ENCODE measurements at places on chromosomes 11 and 22. TPM values are rescaled to one million over a fixed set of nuclear protein-coding genes. Genes with fewer than 3 reads are reported as not detected.

Gene TYR
- total RNA-seq: not detected

Gene MYOD1
- total RNA-seq: not detected

Gene APOA5
- total RNA-seq: 0.35 TPM

GRCh38 chr11:128026596-128026995 lies 560.8 kb downstream of the ETS1 start:
- H3K4me3 ChIP-seq: no peak overlapping the region
- no peaks in the 10 kb centered on the region for H3K36me3 ChIP-seq
- H3K27me3 ChIP-seq: no peaks in the 10 kb centered on the region
- DNase-seq: no peak
- no peak overlapping the region for H3K27ac ChIP-seq
- H3K4me1 ChIP-seq: no peaks in the 10 kb centered on the region

- no peaks in the 10 kb centered on the region for H3K27me3 ChIP-seq
- no peak overlapping the region for H3K27ac ChIP-seq
- H3K4me1 ChIP-seq: no peaks in the 10 kb centered on the region
- H3K4me3 ChIP-seq: no peak overlapping the region
Observed at GRCh38 chr11:132620423-132620822, 911.9 kb downstream of the OPCML start.

- peak overlapping the region; percentile 34 for H3K27ac ChIP-seq
- peak overlapping the region; percentile 49 for H3K4me3 ChIP-seq
- H3K36me3 ChIP-seq: no peaks in the 10 kb centered on the region
- H3K27me3 ChIP-seq: no peaks in the 10 kb centered on the region
- H3K4me1 ChIP-seq: peaks cover 8% of the 10 kb centered on the region
- peak; percentile 71 for DNase-seq
Observed at GRCh38 chr11:61828629-61829407, 718 bp downstream of the FADS2 start.

DNA sequence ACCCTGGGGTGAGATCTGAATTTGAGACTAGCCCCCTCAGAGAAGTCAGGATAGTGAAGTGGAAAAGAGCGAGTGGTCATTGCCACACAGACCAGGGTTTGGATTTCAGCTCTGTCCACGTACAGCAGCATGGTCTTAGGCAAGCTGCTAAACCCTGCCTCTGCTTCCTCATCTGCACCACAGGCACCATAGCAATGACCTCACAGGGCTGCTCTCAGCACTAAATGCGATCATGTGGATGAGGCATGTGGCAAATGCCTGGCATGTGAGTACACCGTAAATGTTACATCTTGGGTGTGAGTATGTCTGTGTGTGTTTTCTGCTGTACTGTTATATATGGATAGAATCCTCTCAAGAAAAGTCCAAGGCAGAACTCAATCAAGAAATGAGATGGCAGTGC lies 15.8 kb downstream of the NAV2 start:
- no peaks in the 10 kb centered on the region for H3K27me3 ChIP-seq
- DNase-seq: no peak
- no peak overlapping the region for H3K27ac ChIP-seq
- H3K4me1 ChIP-seq: no peaks in the 10 kb centered on the region
- no peak overlapping the region for H3K4me3 ChIP-seq
